ENCODE measurements at places on chromosomes 1 and 21.

- no peak for DNase-seq
Observed at GRCh38 chr1:66562561-66562960, 28.6 kb downstream of the SGIP1 start.

- no peak for DNase-seq
Observed at GRCh38 chr1:241808265-241808664, 39.7 kb upstream of the EXO1 start.

DNA sequence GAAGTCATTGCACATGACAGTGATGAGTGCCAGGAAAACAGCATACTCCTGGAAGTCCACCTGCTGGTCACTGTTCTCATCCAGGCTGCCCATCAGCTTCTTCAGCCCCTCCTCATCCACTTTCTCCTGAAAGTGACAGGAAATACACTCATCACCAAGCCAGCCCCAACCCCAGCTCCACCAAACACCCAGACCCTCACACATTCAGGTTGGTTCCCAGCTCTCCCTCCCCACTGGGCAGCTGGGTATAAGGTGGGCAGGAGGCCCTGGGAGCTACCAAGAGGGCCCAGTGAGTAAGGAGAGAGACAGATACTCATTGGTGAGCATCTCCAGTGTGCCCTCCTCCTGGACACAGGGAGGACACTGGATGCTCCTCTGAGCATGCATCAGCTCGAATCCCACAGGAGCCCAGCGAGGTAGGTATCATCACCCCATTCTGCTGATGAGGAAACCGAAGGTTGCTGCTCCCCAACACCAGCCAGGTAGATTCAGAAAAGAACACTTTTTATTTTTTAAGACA, 4.1 kb downstream of the S100A2 start:
- no peak for DNase-seq

- no peak for DNase-seq
Observed at GRCh38 chr1:25642574-25643108, 26.1 kb downstream of the MAN1C1 start.

Data from esophagus squamous epithelium (tissue), 5 donors.